NCI-H526 (cell line): ENCODE measurements at places on chromosomes 7 and 10.

DNA sequence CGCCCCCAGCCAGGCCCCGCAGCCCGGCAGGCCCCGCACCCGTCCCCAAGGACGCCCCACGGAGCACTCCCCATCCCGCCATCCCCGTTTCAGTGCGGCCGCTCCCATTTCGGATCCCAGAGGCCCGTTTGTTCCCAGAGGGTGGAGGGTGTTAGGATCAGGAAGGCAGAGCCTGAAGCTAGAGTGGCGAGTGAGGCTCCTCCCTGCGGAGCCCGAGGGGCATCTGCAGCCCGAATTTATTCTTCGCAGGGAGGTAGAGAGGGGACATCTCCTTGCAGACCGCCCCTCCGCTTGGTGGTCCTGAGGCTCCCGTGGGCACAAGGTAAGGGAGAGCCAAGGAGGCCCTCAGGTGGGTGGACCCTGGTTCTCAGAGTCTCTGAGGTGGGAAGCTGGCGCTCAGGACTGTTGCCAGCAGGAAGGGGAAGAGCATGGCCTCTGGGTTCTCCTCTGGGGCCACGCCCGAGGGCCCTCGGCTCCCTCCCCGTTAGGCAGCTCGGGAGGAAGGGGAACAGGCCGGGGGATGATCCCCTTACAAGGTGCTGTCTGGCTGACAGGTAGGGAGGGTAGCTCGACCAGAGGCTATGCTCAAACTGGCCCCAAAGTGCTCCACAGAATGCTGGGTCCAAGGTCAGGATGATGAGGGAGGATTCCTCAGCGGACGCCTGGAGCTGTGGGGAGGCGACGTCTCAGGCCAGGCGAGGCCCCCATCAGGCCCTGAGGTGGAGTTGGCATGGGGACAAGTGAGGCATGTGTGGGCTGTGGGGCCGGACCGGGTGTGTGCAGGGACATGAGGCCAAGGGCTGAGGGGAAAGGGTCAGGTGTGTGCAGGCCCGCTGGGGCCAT is 17.4 kb downstream of the POLL start:
- DNase-seq: no peak

- no peak for DNase-seq
Observed at GRCh38 chr10:563827-564226, 125.6 kb downstream of the DIP2C start.

GRCh38 chr7:38660427-38661099 is 29.4 kb upstream of the AMPH start:
- DNase-seq: no peak

DNA sequence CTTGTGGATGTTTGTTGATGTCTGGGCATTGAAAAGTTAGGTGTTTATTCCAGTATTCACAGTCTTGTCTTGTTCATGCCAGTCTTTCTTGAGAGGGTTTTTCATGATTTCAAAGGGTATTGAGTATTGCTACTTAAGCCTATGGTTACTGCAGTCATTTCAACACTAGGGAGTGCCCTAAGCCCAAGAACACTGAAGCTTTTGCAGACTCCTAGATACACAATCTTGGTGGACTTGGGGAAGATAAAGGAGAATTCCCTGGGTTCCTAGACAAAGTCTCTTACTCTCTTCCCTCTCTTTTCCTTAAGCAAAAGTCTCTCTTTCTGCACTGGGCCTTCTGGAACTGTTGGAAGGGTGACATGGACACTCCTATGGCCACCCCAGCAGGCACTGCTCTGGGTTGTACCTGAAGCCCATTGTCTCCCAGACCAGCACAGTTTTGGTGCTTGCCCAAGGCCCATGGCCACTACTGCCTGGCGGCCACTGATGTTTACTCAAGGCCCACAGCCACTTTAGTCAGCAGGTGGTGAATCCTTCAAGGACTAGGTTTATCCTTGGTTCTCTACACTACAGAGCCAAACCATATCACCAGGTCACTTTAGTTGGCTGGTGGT is 24.9 kb downstream of the SAMD9 start:
- DNase-seq: no peak

DNA sequence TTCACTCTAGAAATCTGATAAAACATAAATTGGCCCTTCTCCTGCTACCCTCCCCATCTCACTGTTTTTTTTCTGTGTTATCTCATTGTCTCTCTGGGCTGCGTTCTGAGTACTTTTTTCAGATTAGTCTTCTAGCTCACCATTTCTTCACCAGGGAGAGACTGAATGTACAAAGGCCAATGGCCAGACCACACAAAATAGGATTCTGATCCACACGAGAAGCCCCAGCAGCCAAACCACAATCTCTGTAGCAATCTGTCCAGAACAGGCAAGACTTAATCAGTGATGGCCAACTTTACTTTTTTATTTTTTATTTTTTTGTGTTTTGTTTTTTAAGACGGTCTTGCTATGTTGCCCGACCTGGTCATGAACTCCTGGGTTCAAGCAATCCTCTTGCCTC is 55.9 kb upstream of the PAPSS2 start:
- no peak for DNase-seq

- peak; percentile 10 for DNase-seq
Observed at GRCh38 chr10:84076540-84077195, 62.6 kb upstream of the GHITM start.

DNA sequence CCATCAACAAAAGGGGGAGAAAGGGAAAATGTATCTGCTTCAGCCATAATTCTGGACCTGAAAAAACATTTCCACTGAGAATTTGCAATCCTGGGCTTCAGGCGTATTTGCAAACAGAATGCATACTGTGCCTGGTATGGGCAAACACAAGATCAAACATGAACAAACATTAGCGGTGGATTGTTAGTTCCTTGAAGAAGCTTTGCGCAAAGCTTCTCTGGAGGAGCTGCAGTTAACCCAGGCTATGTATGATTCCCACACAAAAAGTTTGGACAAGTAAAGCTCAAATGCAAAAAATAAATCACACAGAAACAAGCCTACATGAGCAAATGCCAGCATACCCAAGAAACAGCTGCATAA is 20.4 kb upstream of the HILPDA start:
- no peak for DNase-seq

GRCh38 chr10:127313996-127314700 is 117.8 kb upstream of the INSYN2A start:
- no peak for DNase-seq

DNA sequence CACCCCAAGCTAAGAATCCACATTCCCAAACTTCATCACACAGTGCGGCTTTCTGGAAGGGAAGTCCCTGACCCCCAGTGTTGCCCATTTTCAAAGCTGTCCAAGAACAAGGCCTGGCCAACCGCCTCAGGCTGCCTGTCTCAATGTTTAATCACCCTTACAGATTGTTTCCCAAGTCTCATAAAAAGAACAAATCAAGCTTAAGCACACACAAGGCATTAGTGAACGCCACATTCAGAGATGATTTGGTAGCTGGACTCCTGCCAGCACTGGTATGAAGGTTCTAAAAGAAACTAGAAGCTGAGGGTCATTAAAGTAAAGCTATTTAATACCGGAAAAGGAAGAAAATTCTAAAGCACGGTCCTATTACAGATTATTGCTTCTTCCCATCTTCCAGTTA is 35.6 kb downstream of the C10orf90 start:
- DNase-seq: no peak
